ENCODE measurements at places on chromosomes 5 and 9. TPM values are rescaled to one million over a fixed set of nuclear protein-coding genes. Genes with fewer than 3 reads are reported as not detected.

- no peak for DNase-seq
Observed at GRCh38 chr5:10686890-10687289, 74.1 kb downstream of the DAP start.

The ADAMTS13 gene
- total RNA-seq: 3.3 TPM

The TRIM36 gene
- total RNA-seq: 0.39 TPM

GRCh38 chr9:71665247-71665646 is 103.1 kb downstream of the CEMIP2 start:
- no peak for DNase-seq

DNA sequence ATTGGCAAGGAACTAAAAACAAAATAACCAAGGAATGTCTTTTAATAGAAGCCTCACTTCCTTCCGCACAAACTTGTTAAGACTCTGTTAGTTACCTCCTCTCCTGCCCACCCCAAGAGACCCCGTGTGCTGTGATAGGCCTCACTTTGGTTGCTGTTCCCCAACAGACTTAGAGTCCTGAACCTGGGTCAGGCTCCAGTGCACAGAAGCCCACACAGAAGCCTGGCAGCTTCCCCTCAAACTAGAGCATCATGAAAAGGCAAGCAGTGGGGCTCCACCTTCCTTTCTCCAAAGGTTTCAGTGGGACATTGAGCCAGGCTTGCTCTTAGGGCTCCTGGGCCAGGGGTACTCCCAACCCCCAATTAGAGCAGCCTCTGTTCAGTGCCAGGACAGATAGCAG is 230.5 kb downstream of the ESM1 start:
- DNase-seq: peak; percentile 62

GRCh38 chr5:109707531-109707930 is 17.8 kb downstream of the MAN2A1 start:
- no peak for DNase-seq

The OBP2B gene
- not detected for total RNA-seq

The IL13 gene
- total RNA-seq: not detected

The DAPK1 gene
- 0.92 TPM for total RNA-seq

The NUTM2G gene
- not detected for total RNA-seq

GRCh38 chr9:4226331-4227250 is 73.3 kb downstream of the GLIS3 start:
- DNase-seq: no peak

The ASPN gene
- not detected for total RNA-seq

- no peak for DNase-seq
Observed at GRCh38 chr9:27569406-27569805, 3.9 kb downstream of the C9orf72 start.

The LRSAM1 gene
- total RNA-seq: 39.8 TPM

The UBE2QL1 gene
- total RNA-seq: 1.6 TPM

DNA sequence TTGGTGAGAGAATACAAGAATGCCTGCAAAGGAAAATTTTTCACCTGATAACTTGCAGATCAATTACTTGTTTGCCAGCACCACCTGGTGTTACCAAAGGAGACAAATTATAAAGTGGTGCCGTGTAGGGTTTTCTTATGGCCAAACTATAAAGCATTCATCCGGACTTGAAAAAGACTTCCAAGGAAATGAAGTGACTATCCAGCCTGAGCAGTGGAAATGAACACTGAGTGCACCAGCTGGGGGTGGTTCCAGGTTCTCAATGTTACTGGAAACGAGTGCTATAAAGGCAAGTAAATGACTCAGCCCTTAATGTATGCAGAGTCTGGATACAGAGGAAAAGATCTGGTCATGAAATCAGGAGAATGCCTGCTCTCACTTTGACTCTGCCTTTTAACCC is 113.1 kb downstream of the DNAH5 start:
- DNase-seq: no peak

- DNase-seq: no peak
Observed at GRCh38 chr5:39476843-39477220, 52.1 kb upstream of the DAB2 start.

The KCNV2 gene
- not detected for total RNA-seq

The DMRTA1 gene
- not detected for total RNA-seq

The SMIM33 gene
- total RNA-seq: not detected

GRCh38 chr9:122819326-122819725 is 9.1 kb downstream of the PDCL start:
- no peak for DNase-seq

GRCh38 chr5:1161108-1161832 is 40.1 kb upstream of the SLC6A19 start:
- no peak for DNase-seq
